ENCODE measurements at places on chromosomes 13 and 19.

DNA sequence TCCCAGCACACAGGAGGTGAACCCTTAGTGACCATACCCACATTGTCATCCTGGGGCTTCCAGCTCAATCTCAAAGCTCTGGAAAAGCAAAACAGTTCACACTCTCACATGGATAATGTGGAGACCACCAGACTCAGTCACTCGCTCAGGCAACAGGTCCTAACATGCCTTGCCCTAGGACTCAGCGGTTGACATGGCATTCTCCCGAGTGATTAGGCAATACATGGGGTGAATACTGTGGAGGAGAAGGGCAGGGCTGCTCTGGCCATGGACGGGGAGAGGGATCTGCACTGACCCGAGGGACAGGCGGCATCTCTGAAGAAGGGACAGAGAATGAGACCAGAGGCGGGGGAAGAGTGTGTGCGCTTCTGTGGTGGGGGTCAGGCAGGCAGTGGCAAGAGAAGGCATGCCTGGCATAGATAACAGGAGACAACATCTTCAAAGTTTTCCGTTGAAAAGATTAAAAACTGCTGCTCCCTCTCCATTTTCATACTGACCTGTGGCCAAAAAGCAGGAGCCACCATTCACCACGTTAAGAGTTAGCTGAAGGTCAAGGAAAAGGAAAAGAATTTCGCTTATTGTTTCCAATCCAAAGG, 44.5 kb upstream of the EPHX3 start:
- DNase-seq, result no peak

GRCh38 chr19:4258181-4258580, 11.3 kb downstream of the YJU2 start:
- no peak for DNase-seq

- DNase-seq, result no peak
Measured at GRCh38 chr13:85543144-85543543, 256.1 kb downstream of the SLITRK6 start.

- no peak for DNase-seq
Measured at GRCh38 chr19:50447053-50447452, 14.4 kb downstream of the MYBPC2 start.

DNA sequence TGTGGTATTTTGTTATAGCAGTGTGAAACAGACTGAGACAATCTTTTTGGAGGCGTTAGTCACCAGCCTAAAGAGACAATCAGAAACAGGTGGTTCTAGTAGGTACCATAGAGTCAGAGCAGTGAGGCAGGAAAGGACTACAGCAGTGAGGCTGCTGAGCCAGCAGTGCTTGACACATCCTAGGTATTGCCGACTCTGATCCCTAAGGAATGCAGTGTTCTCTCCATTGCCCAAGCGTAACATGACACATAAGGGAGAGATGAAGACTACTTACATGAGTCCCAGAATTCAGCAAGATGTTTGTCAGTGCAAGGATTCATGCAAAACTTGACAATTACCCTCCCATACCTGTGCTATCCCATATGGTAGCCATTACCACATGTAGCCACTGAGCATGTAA, 62.4 kb upstream of the XPO4 start:
- DNase-seq, result no peak
